ENCODE measurements at places on chromosomes 2 and 18.

GRCh38 chr2:78011251-78011650 lies 489.1 kb upstream of the LRRTM4 start:
- DNase-seq, result no peak

DNA sequence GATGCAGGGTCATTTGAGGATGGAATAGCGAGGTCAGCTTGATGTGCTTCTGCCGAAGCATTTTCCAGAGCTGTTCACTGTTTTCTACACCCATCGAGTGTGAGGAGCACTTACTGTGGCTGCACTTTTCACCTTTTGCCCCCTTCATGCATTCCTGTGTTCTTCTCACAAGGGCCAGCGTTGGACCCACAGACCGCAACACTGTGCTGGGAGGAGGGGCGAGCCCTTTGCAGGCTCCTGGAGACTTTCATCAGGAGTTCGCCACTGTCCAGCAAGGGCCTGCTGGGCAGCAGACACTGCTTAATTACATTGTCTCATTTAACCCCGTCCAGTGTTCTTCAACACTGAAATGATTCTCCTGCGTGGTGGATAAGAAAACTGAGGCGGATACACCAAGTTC lies 29.9 kb downstream of the CYP26B1 start:
- DNase-seq, result no peak

DNA sequence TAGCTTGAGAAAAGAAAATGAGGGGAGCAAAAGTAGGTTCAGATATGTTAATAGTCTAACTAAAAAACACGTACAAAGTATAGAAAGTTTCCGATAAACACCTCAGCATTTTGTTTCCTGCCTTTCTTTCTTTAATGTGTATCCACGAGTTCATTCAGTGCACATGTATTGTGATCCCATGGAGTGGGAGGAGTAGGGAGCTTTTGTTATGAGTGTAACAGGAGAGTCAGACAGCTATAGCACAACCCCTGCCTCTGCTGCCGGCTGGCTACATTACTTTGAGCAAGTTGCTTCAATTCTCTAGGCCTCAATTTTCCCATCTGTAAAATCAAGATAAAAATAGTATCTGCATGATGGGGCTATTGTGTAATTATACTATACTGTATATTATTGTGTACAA lies 249.2 kb upstream of the FIGN start:
- no peak for DNase-seq

- no peak for DNase-seq
Measured at GRCh38 chr2:187011206-187011832, 162.3 kb upstream of the ZSWIM2 start.

- no peak for DNase-seq
Measured at GRCh38 chr2:11042841-11043240, 112.4 kb upstream of the SLC66A3 start.

DNA sequence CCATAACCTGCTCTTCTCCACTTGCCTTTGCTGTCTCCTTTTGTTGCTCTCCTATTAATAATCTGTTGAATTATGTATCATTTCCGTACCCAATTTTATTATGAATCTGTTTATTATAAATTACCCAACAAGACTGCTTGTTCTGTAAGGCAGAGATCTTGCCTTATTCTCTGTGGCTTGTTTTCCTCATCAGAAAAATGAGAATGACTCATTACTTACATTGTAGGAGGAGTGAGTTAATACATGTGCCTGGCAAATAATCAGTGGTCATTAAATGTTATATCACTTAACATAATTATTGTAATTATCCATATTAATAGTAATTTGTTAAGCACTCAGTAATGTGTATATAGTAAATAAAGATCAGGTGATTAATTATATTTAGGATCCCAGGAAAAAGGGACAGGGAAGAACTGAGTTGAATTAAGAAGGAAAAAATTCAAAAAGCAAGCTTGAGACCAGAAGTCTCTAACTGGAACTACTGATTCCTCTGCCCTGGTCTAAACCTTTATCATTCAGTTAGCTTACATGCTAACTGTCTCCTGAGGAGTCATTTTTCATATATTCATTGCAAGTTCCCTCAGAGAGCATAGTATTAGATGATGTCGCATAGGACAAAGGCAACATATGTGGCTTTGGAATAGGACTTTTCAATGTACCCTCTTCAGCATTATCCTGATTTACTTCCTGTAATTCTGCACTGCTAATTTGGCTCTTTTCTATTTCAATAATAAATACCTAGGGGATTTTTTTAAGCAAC lies 335.7 kb downstream of the GALNT13 start:
- DNase-seq, result no peak

- no peak for DNase-seq
Measured at GRCh38 chr2:99404797-99405669, 67.8 kb downstream of the EIF5B start.

- no peak for DNase-seq
Measured at GRCh38 chr2:120710256-120710655, 25.4 kb upstream of the GLI2 start.

GRCh38 chr2:65786007-65786717 lies 353.8 kb upstream of the SPRED2 start:
- no peak for DNase-seq

- DNase-seq, result peak; percentile 78
Measured at GRCh38 chr2:174341293-174341994, 6.7 kb downstream of the SP9 start.

- DNase-seq, result no peak
Measured at GRCh38 chr2:238914648-238915015, 66.7 kb downstream of the TWIST2 start.
